Glomerular endothelial cell (primary cell): ENCODE measurements at places on chromosomes 4 and X.

DNA sequence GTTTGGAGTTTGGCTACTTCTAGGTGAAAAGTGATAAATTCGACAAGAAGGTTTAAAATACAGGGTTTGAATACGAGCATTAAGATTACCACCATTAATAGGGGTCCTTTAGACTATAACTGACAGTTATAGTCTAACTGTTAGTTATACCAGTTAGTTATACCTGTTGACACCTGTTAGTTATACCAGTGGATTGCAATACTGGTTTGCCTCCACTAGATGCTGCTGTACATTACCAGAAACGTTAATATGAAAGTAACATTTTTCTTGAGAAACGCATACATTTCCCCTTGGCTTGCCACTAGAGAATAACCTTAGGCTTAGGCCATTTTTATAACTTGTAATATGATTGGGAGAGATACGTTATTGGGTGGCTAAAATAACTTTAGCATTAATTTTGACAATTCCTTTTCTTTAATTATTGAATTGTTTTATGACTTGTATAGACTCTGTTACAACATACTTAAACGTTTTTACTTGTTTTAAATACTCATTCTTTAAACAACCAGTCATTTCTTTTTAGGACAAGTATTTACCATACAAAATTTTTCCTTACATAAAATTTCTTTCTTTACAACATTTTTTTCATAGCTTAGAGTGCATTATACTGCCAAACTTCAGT lies 911.2 kb downstream of the FSTL5 start:
- peak; percentile 25 for DNase-seq

DNA sequence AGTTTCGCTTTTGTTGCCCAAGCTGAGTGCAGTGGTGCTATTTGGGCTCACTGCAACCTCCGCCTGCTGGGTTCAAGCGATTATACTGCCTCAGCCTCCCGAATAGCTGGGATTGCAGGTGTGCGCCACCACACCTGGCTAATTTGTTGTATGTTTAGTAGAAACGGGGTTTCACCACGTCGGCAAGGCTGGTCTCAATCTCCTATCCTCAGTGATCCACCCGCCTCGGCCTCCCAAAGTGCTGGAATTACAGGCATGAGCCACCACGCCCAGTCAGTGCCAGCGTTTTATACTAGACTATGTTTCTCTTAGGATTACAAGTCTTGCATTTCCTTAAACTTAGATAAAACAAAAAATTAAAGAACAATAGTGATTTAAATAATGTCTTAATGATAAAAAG lies 13.0 kb downstream of the KLF3 start:
- no peak for DNase-seq

- DNase-seq, result no peak
Measured at GRCh38 chr4:76095568-76095967, 21.1 kb downstream of the ART3 start.

- no peak for DNase-seq
Measured at GRCh38 chr4:7705062-7705461, 234.6 kb downstream of the AFAP1 start.

- DNase-seq, result no peak
Measured at GRCh38 chr4:61520166-61520565, 320.0 kb downstream of the ADGRL3 start.

DNA sequence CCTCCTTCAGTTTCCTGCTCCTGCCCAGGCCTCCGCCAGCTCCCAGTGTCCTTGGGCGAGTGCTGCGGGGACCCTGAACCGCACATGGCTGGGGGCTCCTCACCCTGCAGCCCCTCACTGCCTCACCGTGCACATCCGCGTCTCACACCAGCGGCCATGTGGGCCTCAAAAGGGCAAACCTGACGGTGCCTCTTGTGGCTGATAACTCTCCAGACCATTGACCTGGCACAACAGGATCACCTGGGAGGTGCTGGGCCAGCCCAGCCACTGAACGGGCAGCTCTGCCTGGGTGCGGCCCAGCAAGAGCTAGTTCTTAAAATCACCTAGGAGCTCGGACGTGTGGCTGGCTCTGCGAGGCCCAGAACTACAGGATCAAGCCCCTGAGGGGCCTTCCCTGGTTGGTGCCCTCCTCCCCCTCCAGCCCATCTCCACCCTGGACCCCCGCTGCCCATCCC lies 4.1 kb upstream of the S100P start:
- DNase-seq, result no peak

DNA sequence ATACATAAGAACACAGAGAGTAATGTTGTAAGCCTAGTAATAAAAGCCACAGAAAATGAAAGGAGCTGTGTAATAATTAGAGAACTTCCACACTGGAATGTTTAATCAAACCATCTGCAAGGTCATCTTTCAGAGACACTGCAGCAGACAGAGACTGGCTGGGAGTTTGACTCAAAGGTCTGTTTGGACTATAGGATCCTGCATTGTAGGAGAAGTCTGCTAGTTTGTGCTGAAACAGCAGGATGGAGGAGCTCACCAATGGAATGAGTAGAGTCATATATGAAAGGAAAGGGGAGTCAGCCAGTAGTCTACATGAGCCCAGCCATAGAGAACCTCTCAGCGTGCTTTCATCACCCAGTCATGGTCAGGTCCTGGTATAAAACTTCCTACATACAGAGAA lies 4.5 kb upstream of the ACE2 start:
- DNase-seq, result no peak

DNA sequence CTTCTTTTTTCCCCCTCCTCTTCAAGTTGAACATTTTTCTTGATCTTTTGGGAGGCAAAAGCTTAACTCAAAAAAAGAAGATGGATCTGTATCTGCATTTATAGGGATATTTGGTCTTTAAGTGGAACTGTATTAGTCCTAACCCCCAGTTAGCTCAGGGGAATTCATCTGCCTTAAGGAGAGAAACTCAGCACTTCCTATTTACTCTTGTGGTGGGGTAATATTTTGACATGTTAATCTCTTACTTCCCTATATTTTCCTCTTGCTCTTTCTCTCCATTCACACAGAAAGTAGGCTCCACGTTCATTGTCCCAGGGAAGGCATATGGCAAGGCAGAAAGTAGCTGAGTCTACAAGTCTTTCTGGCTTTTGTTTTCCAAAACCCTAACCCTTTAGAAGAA lies 5.3 kb downstream of the LRRC66 start:
- no peak for DNase-seq

DNA sequence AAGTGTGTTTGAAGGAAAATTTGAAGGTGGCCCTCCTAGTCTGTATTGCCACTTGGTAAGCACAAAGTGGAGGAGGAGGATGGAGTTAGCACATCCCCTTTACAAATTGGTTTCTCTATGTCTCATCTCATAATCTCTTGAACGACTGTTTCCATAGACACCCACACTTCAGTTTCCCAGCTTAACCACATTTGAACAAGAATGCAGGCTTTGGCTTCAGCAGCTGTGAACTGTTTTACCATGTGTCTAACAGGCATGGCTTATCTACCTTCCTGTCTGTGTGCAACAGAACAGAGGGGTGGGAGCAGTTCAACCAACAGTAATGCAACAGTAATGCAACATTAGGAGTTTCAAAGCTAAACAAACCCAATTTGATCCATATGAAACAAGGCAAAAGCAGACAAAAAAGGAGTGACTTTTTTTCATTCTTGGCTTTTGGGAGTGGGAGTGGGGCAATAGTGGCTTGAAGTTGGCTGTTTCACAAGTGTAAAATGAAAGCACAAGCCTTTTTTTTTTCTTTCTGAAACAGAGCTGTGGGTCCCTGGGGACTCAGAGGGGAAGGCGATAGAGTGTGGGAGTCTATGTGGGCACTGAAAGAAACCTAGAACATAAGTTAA lies 108.0 kb downstream of the ITM2A start:
- DNase-seq, result no peak

DNA sequence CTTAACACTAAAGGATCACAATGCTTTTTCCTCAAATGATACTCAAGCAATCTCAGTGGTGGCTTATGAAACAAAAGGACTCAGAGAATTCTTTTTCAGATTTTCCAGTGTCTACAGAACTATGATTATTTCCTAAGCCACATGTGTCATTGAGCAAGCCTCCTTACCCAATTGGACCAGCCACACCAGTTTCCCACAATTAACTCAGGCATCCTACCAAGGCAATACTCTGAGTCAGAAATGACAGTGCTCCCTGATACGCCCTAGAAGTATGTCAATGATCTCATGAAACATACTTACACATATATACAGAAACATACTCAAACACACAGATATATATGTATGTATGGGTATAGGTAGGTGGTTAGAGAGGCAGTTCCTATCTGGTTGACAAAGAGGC lies 4.8 kb downstream of the ADAMTS3 start:
- no peak for DNase-seq

DNA sequence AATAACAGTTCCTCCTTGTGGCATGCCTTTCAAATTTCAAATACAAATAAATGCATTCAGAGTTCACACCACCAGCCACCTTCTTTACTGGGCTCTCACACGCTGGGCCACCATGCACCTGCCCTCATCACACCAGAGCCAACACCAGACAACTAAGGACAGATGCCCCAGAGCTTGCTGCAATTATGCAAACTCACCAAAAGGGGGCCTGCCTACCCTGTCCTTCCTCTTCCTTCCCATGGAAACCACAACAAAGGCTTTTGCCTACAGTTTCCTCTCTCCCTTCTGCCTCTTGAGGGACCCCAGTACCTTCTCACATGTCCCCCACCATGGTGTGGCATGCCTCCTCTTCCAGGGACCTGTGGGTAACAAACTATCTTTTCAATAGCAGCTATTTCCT lies 1333.9 kb upstream of the TENM3 start:
- DNase-seq, result no peak

- DNase-seq, result no peak
Measured at GRCh38 chrX:123830309-123830708, 29.5 kb upstream of the XIAP start.

GRCh38 chr4:8859550-8860095 lies 12.0 kb downstream of the HMX1 start:
- no peak for DNase-seq

DNA sequence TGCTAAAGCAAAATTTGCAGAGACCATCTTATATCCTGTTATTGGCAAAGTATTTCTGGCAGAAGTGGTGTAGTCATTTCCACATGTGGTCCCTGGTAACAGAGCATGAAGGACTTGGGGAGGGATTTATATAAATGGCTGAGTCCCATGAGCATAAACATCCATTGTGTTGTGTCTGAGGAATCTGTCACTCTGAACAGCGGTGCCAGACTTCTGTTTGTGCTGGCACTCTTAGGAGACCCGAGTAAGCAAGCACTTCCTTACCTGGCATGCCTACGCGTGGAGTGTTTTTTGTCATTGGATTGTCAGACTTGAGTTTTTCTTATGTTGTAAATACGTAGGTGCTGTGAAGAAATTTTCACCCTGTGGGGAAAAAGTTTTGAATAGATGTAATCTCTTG lies 285.9 kb downstream of the ARHGAP10 start:
- DNase-seq, result no peak

DNA sequence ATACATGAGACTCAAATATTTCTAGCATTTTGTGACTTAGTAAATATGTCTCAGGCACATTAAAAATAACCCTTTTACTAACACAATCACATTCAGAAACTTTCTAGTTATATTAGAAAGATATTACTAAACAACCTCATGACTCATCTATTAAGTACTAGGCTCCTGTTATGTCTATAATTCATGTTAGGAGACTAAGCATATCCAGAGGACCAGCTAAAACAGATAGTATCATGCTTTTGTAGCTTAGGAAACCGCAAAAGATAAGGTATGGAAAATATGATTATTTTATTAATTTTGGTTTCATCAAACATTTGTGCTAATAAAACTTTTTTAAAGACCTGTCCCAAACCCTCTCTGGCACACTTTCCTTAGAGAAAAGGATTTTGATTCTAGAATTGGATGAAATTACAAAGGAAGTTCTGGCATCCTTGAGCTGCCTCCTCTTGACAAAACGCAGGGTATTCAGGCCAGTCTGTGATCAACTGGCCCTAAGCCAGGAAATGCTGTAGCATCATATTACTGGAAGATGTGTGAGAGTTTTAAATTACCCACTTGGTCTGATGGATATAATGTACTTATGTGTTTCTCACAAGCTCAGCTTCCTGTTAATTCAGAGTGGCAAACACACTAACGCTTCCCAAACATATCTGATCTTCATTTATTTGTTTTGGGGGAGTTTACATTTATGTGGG lies 60.4 kb downstream of the NRK start:
- no peak for DNase-seq

DNA sequence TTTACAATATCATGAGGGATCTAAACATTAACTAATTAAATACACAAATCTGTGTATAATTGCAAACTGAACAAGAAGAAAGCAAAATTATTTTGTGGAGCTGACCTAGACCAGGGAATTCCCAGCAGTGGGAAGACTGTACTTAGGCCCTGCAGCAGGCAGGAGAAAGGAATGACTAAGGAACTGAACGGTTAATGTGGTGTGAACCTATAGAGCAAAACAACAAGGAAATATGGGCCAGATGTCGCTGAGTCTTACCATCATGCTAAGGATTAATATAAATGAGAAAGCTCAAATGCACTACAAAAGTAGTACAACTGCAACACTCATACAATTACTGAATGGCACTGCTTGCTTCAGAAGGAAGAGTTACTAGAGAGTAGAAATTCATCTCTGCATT lies 120.3 kb upstream of the ATXN3L start:
- DNase-seq, result no peak

GRCh38 chr4:184750926-184751584 lies 17.2 kb upstream of the CENPU start:
- DNase-seq, result no peak

DNA sequence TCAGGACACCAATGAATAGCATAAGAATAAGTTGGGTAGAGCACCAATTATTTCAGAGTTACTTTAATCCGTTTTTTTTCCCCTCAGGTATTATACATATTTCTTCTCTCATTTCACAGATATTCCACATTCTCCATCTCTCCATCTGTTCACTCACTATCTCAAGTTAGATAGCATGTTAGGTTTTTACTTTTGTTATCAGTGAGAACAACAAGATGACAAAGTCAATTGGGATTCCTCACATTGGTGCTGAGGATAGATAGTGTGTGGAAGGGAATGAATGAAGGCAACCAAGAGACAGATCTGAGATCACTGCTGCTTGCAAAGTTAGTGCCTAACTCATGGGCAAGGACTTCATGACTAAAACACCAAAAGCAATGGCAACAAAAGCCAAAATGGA lies 112.0 kb upstream of the ETNPPL start:
- DNase-seq, result no peak

GRCh38 chr4:3200423-3201090 lies 48.4 kb upstream of the MSANTD1 start:
- DNase-seq, result no peak

- no peak for DNase-seq
Measured at GRCh38 chrX:21986596-21986995, 45.5 kb upstream of the PHEX start.

DNA sequence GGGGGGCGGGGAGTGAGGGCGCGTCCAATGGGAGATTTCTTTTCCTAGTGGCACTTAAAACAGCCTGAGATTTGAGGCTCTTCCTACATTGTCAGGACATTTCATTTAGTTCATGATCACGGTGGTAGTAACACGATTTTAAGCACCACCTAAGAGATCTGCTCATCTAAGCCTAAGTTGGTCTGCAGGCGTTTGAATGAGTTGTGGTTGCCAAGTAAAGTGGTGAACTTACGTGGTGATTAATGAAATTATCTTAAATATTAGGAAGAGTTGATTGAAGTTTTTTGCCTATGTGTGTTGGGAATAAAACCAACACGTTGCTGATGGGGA lies 1.1 kb downstream of the HTT start:
- DNase-seq, result no peak
